ENCODE measurements at places on chromosomes 2 and 18. TPM values are rescaled to one million over a fixed set of nuclear protein-coding genes. Genes with fewer than 3 reads are reported as not detected.
A peak's percentile ranks its signal among the peaks of the same experiment; 100 is the strongest.

Gene TMEM131
- 40.7 TPM for polyA plus RNA-seq

Gene DPYSL5
- 0.05 TPM for polyA plus RNA-seq

Gene PASK
- 2.9 TPM for polyA plus RNA-seq

Gene TGFA
- polyA plus RNA-seq: 1.4 TPM

Gene STAT1
- 89.2 TPM for polyA plus RNA-seq

Gene LYG2
- not detected for polyA plus RNA-seq

Gene GPR39
- 0.08 TPM for polyA plus RNA-seq

Gene HOXD8
- polyA plus RNA-seq: 50.6 TPM

GRCh38 chr2:27889774-27890145 lies 427 bp downstream of the RBKS start:
- DNase-seq: peak; percentile 45

DNA sequence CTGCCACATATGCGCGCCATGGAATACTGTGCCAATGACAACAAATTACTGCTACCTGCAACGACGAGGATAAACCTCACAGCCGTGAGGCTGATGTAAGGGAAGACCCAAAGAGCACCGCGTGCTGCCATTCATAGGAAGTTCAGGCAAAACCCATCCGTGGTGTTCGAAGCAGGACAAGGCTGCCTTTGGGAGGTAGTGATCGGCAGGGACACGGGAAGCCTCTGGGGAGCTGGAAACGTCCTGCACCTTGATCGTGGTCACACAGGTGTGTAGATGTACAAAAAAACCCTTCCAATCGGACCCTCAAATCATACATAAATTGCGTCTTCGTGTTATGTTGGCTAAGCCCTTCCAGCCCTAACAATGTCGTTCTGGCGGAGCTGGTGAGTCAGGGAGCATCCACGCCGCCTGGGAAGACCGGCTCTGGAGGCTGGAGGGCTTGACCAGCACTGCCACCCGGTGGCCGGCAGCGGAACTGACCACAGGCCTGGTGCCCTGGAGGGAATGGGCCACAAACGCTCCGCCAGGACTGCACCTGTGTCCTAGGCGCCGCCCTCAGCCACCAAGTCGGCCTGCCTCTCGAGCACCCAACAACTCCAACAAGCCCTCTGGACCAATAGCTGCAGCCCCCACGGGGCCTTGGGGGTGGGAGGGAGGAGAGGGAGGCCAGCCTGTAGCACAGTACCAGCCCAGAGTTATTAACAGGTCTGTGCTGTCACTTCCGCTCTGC lies 4.1 kb upstream of the NEURL3 start:
- peak; percentile 89 for DNase-seq

DNA sequence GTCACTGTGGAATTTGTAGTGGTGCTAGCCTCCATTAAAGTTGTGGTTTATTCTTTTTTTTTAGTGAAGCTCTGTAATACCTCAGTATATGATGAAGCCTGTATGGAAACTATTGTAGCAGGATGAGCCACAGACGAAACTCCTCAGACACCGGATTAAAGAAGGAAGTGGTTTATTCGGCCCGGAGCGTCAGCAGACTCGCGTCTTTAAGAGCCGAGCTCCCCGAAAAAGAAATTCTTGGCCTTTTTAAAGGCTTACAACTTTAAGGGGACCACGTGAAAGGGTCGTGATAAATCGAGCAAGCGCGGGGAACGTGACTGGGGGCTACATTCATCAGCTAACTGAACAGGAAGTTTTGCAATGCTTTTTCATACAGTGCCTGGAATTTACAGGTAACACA lies 8.1 kb upstream of the CCL20 start:
- no peak for DNase-seq

DNA sequence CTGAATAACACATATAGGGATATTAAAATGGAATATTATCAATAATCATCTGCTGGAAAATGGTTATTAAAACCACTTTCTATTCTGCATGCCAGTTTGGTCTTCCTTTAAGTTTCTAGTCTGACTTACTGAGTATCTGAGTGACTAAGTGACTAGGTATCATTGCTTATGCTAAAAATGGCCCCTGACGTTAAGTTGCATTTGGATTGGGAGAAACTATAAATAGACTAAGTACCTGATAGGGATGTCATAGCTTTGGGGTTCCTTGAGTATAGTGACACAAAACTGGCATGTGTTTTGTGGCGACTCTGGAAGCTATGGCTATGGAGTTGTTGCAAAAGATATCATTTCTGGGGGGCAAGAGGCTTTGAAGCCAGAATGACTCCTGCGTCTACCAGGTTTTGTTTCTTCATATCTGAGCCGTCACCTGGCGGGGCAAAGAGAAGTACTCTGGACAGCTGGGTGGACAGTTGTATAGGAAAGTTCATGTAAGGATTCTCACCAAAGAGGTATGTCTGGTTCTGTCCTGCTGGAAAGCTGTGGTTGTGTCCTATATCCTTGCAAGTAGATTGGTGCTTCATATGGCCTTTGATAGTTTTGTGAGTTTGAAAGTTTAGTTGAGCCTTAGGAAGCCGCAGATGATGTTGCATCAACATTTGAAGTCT lies 17.9 kb downstream of the ITGAV start:
- DNase-seq: no peak

GRCh38 chr18:43181711-43182110 lies 66.2 kb upstream of the RIT2 start:
- no peak for DNase-seq

- no peak for DNase-seq
These were observed 94.3 kb downstream of the LIPG start for GRCh38 chr18:49656073-49656692.

- DNase-seq: no peak
These were observed 13.5 kb downstream of the NDUFV2 start for GRCh38 chr18:9115984-9116383.

GRCh38 chr2:189601043-189601442 lies 20.5 kb upstream of the SLC40A1 start:
- DNase-seq: no peak

GRCh38 chr2:238848691-238848975 lies 748 bp downstream of the TWIST2 start:
- DNase-seq: peak; percentile 46

- no peak for DNase-seq
These were observed 28.1 kb downstream of the NCKAP1 start for GRCh38 chr2:183010112-183010511.

DNA sequence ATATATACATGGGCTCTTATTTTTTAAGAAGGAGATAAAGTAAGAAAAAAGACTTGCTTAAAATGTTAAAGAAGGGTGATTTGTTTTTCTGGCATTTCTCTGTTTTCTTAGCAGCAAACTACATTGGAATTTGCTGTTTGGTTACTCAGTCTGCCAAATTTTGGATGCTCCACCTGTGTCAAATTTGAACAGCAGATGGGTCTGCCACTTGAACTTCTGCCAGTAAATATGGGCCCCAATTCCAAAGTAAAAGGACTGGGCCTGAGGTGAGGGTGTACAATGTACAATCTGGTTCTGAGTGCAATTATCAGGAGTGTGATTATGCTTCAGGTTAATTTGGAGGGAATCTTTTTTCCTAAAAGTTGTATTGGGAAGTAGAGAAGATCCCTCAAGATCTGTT lies 794.5 kb downstream of the DSC3 start:
- no peak for DNase-seq

DNA sequence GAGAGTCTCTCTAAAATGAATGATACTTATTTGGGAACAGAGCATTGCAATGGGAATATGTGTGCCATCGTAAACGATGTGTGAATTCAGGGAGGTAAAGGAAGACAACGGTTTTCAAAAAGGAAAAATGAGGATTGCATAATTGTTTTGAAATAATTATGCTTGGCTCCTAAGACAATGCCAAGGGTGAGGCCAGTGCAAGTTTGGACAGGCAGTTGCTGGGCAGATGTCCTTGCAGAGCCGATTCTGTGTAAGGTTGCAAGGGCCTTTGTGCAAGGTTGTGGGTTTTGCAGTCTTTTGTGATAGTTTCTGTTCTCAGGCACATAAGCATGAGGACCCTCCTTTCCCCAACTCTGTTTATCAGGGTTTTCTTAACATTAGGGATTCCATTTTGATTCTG lies 70.0 kb upstream of the ZNF236 start:
- no peak for DNase-seq

DNA sequence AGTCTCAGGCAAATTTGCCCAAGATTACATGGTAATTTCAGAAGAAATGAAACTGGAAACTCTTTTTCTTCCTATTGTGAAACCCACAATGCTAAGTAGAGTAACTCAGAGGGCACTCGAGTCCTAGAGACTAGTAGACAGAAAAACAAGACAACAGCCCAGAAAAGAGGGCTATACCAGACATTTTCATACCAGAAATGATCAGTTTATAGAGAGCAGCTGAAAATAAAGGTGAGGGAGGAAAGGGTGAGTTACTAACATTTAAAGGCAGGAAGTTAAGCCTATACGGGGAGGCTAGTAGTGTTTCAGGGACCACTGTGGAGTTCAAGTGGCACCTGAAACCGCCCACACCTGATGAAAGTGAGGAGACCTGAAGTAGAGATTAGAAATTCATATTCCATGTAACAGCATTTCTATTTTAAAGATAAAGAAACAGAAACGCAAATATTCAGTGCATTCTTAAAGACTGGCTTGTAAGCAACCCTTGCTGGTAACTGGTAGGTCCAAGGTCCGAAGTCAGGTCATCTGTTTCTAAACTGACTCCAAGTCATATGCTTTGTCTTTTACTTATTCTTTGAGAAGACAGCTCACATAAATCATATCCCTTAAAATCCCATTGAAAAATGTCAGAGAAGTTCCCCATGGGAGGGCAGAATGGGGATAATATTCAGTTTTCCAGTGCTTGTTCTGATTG lies 145.1 kb upstream of the ITGB6 start:
- DNase-seq: no peak

DNA sequence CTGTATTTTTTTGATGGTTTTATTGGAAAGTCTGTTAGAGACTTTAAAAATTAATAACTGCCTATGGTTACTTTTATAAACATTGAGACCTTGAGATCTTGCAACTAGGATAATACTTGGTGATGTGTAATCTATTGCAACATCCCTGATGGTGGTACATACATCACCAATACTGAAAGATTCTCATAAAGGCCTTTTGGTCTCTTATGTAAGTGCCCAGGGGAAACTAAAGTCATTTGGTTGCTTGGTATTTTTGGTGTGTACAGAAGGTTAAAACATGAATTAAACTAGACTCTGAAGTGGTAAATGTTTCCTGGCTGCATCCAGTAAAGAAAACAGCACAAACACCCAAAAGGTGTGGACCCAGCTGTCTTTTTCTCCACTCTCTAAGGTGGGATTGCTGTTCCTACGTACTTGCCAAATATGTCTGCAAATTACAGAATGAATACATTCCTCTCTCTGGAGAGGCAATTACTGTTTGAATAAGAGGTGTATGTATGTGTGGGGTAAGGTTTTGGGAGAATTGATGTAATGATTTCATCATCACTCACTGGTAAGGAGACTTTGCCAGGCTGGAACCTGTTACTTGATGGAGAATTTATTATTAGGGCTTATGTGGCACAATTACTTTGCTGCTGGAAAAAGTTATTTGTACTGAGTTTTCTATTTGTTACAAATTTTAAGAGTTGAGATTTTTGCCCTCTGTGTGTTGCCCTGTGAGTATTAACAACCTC lies 3.6 kb downstream of the B3GNT2 start:
- DNase-seq: no peak

GRCh38 chr2:111178730-111179405 lies 58.2 kb downstream of the BCL2L11 start:
- DNase-seq: no peak

GRCh38 chr2:74708883-74709282 lies 54.8 kb downstream of the SEMA4F start:
- peak; percentile 36 for DNase-seq

DNA sequence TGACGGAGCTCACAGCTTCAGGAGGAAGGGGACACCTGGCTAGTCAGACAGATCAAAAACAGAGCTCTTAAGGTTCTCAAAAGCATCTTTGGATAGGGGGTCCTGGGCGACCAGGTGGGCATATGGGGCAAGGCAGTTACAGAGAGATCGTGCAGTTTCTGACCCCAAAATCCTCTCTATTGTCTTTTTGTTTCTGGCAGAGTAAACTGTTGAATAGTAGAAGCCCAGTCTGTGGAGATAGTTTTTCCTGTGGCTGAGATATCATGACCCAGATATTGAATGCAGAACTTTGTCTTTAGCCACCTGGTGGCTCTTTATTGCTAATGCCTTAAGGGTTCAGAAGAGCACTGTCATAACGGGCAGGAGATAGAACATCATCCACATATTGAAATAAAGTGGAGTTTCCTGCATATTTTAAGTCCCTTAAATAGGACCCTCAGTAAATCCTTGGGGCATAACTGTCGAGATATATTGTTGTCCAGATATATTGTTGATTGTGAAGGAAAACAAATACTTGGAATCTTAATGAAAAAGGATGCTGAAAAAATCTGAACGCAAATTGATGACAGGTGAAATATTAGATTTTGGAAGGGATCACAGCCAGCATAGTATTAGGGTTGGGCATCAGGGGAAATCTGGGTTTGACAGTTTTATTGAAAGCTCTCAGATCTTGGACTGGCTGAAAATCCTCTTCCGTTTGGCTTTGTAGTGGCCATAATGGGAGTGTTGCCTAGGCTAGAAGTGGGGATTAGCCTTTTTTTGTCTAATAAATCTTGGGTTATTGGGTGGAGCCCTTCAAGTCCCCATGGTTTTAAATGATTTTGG lies 14.1 kb upstream of the ZDBF2 start:
- DNase-seq: no peak

DNA sequence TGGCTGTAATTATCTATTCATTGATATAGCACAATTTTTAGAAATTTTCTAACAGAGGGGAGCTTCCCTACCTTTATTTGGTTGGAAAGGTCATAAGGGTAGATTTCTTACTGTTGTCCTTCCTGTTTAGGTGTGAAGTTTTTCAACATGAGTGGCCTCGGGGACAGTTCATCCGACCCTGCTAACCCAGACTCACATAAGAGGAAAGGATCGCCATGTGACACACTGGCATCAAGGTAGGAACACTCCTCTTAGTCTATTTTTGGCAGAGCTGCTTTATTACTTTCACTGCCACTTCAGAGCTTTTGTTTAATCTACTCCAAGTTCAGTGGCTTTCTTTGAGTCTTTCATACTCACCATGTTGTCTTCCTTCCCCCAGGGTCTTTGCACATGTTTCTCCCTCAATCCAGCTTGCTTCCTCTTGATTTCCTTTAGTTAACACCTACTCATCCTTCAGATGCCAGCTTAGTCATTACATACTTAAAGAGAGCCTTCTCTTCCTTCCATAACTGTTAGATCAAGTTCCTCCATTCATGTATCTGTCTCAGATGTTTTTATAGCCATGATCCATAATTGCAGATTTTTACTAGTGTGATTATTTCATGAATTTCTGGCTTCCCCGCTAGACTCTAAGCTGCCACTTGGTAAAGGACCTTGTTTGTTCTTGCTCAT lies 134.5 kb downstream of the PTRHD1 start:
- DNase-seq: no peak

Measured in ovary (tissue), 10 donors.